ENCODE measurements at places on chromosomes 1 and 21. TPM values are rescaled to one million over a fixed set of nuclear protein-coding genes. Genes with fewer than 3 reads are reported as not detected.
A peak's percentile ranks its signal among the peaks of the same experiment; 100 is the strongest.

DNA sequence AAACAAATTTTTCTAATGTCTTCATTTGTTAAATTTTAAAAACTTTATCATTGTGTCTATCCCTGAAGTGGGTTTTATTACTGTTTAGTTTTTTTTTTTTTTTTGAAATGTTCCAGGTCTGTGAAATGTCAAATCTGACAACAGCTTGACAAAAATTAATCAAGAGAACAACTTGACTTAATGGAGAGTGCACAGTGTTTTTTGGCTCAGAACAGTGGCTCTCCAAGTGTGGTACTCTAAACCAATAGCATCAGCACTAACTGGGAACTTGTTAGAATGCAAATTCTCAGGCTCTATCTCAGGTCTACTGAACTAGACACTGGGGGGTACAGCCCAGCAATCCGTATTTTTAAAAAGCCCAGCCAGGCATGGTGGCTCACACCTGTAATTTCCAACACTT is 49.2 kb downstream of the ATP1B1 start:
- DNase-seq, result no peak

GRCh38 chr1:71885171-71885570 is 397.2 kb downstream of the NEGR1 start:
- no peak for DNase-seq

The SELENON gene
- 6.0 TPM for total RNA-seq

DNA sequence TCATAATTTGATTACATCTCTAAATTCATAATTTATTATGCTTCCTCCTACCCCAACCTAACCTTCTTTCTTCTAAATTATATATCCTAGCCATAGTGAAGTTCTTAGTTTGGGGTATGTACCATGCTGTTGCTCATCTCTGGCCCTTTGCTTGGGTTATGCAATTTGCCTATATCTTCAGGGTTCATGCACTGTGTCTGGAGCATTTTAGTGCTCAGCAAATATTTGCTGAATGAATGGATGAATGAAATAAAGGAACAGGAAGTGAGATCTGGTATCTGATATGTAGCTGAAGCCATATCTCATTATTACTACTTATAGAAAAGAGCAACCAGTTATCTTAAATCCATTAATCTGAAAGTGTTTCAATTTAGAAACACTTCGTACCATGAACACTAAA is 137.6 kb downstream of the GPATCH2 start:
- DNase-seq, result no peak

DNA sequence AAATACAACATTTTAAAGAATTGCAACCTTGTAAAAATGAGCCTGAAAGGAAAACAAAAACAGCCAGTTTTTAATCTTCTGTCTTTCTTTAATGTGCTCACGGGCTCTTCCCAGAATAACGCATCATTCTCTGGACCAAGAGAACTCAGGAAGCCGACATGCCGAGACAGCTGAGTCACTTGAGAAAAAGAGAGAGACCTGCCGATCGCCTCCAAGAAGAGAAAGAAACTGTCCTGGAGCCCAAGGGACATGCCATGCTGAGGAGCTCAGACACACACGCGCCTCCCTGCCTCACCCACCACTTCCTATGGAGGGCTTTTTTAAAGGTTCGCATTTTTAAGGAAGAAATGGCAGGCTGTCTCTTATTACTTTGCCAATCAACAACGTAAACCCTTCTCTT is 176.4 kb downstream of the ZNF281 start:
- no peak for DNase-seq

DNA sequence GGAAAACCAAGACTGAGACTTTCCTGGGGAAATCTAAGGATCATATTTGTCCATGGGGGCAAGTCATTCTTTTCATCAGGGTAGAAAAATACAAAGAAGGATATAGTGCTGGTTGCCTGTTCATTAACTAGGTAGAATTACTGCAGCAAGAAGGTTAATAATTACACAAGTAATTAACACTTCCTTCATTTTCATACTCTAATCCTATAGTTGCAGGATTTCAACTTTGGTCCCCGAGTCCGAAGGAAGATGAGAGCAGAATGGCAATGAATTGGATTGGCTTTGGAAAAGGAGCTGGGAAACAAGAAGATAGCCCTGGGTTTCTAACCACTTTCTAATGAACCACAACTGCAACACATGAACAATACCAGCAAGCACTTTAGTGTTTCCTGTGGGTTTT is 199.2 kb upstream of the ESRRG start:
- DNase-seq, result no peak

The ID3 gene
- total RNA-seq, result 14.7 TPM

- DNase-seq, result no peak
These were observed 140.6 kb downstream of the PEX14 start for GRCh38 chr1:10615332-10615731.

DNA sequence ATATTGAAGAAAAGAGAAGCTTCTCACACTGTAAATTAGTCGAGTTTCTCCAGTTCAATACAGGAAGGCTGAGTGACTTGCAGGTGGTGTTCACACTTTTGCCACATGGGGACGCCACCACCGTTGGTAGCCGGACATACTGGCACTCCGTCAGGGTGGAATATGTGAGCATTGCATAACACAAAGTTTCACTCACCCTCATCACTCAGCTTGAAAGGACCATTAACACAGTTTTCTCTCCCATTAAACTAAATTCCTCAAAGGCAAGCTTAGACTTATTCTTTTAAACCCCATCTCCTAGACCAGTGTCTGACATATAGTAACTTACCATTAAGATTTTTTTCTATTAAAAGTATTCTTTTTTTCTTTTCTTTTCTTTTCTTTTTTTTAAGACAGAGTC is 105.3 kb upstream of the SERBP1 start:
- peak; percentile 60 for DNase-seq

The AADACL4 gene
- total RNA-seq, result not detected

The FAM78B gene
- total RNA-seq, result 0.28 TPM

DNA sequence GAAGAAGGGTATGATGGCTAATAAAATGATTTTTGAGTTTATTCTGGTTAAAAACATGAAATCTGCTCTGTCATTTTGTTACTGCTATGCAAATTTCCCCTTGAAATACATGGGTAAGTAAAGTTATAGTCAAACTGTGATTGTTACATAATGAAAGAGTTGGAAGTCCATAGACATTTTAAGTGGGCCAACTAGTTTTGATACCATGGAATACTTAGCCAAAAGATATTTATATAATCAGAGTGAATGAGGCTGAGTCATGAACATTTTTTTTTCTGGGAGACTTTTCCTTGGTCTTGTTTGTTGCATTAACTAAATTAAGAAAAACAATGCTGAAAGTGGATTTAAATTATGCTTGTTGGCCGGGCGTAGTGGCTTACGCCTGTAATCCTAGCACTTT is 58.2 kb upstream of the MPC2 start:
- DNase-seq, result no peak

DNA sequence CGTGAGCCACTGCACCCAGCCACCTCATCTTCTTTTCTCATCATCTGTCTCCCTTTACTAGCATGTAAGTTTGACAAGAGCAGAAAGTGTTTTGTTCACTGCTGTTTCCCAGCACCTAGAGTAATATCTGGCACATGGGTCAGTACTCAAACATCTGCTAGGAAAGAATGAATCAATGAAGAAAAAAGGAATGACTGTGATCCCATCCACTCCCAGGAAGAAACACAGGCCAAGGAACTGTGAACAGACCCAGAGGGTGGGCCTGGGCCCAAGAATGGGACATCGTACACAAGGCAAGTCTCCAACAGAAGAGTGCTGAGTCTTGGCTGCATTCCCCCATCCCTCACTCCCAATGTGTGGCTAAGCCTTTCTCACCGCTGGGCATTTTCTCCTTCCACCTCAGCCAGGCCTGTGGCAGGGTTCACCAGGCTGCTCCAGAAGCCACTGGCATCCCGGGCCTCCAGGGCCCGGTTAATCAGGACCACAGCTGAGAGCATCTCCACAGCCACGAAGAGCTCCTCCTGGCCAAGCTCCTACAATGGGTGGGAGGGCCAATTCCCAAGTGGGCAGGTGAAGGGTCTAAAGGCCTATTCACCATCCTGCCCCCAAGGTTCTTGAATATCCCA is 18.4 kb downstream of the IQGAP3 start:
- no peak for DNase-seq

- DNase-seq, result no peak
These were observed 81.0 kb downstream of the MIS18A start for GRCh38 chr21:32197896-32198295.

DNA sequence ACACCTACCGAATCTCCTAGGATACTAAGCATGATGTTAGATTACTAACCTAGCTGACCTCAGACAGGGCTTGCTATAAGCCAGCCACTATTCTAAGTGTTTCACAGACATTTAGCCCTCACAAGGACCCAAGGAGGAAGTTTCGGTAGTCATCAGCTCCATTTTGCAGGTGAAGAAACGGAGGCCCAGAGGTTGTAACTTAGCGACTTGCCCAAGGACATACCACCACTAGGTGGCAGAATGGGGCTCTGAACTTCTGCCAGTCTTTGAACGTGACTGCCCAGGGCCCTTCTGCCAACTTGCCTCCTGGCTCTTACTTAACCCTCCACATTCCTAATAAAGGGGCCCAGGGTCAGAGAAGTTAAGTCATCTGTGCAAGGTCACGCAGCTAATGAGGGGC is 283.5 kb downstream of the C1orf94 start:
- peak; percentile 52 for DNase-seq

DNA sequence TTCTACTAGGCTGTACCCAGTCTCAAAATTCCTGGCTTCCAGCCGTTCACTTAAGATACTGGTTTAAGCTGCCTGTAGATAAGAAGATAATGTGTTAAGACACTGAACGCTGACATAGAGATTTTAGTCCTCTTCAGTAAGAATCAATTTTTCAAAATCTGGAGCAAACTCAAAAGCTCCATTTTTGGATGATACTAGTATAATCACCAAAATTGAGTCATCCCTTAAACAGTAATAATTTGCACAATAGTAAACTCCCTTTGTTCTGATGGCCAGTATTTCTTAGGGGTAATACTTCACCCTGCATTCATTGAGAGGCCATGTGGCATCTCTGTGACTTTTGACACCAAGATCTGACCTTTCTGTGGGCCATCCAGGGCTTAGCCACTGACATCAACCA is 299.8 kb upstream of the USP25 start:
- DNase-seq, result no peak

The LMO4 gene
- 54.3 TPM for total RNA-seq

The BRINP2 gene
- not detected for total RNA-seq

DNA sequence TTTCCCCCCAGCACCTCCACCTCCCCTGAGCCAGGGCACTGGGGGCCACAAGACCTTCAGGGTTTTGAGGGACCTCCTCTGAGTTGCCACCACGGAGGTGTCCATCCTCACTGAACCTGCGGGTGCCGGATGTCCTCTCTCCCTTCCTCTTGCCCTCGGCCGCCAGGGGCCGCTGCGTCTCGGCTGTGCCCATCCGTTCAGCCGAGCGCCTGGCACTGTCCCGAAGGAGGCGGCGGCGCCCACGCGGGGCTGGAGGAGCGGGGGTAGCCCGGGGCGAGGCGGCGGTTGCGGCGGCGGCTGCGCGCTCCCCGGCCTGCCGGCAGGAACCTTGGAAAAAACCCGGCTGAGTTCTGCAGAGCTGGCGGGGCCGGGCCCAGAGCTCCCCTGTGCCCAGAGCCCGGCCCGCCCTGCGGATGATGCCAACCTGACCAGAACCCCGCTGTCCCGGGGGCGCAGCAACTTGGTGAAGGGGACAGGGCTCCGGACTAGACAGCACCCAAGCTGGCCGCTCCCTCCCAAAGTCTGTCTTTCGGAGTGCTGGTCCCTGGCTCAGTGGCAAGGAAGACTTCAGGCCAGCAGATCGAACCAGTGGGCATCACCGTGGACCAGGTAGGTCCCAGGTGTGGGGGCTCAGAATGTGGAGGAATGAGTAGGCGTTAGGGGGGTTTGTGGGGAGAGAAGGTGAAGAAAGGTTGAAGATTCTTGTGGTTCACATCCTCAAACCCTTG is 3.7 kb upstream of the PPM1J start:
- DNase-seq, result peak; percentile 81

The SERTAD4 gene
- not detected for total RNA-seq

GRCh38 chr1:205769641-205770365 is 5.5 kb downstream of the RAB29 start:
- no peak for DNase-seq

DNA sequence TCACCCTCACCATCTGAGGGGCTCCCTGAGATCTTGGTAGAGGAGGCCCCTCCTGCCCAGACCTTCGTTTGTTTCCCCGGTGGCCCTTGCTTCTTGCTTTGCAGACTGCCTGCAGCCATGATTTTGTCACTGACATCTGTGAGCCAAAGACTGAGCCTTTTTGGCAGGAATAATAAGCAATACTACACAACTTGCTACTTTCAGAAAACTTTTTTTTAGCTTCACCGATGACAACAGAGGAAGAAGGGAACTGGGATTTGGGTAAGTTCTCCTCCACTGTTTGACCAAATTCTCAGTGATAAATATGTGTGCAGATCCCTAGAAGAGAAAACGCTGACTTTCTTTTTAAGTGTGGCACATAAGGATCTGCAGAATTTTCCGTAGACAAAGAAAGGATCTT is 11.7 kb upstream of the CD101 start:
- no peak for DNase-seq

GRCh38 chr1:182144646-182145030 is 83.1 kb upstream of the ZNF648 start:
- no peak for DNase-seq

The CBR3 gene
- total RNA-seq, result 29.0 TPM

- no peak for DNase-seq
These were observed 5.1 kb upstream of the TMCO4 start for GRCh38 chr1:19804831-19805251.

The KCND3 gene
- total RNA-seq, result not detected

GRCh38 chr1:227033880-227034279 is 93.8 kb downstream of the COQ8A start:
- no peak for DNase-seq

The B3GALT5 gene
- total RNA-seq, result not detected

DNA sequence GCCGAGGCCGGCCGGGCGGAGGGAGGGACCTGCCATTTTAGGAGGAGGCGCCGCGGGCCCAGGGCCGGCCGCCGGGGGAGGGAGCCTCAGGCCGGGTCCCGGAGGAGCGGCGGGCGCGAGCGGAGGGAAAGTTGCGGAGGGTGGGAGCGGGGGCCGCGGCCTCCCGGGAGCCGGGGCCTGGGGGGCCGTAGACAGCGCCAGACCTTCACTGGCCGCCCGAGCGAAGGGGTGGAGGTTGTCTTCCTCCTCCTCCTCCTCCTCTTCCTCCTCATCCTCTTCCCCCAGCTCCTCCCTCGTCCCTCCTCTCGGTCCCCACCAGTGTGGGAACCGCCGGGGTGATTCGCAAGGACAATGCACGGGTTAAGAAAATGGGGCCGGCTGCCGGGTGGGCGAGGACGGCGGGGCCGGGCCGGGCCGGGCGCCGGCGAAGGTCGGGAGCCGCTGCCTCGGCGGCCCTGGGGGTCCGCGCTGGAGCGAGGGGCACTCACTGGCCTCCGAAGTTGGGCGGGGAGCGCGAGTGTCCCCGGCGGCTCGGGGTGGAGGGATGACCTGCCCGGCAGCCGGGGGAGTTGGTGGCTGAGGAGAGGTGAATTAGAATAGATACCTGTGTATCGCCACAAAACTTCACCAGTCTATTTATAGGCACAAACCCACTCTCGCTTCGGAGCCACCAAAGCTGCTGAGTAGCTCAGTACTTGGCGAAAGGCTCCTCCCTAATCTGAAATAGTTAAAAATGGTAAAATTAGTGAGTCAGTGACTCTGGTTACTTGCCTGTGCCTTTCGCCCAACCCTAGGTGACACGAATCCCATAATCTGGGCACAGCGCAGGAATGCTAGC is 1.3 kb downstream of the DYRK1A start:
- peak; percentile 58 for DNase-seq
